MV-4-11 (cell line): ENCODE measurements at places on chromosomes 16 and 17.

- peak; percentile 88 for DNase-seq
Observed at GRCh38 chr16:71726476-71727315, 2.2 kb upstream of the PHLPP2 start.

GRCh38 chr17:27242951-27243350 lies 51.0 kb upstream of the WSB1 start:
- DNase-seq: no peak

- no peak for DNase-seq
Observed at GRCh38 chr17:67491681-67492024, 114.6 kb downstream of the PITPNC1 start.

DNA sequence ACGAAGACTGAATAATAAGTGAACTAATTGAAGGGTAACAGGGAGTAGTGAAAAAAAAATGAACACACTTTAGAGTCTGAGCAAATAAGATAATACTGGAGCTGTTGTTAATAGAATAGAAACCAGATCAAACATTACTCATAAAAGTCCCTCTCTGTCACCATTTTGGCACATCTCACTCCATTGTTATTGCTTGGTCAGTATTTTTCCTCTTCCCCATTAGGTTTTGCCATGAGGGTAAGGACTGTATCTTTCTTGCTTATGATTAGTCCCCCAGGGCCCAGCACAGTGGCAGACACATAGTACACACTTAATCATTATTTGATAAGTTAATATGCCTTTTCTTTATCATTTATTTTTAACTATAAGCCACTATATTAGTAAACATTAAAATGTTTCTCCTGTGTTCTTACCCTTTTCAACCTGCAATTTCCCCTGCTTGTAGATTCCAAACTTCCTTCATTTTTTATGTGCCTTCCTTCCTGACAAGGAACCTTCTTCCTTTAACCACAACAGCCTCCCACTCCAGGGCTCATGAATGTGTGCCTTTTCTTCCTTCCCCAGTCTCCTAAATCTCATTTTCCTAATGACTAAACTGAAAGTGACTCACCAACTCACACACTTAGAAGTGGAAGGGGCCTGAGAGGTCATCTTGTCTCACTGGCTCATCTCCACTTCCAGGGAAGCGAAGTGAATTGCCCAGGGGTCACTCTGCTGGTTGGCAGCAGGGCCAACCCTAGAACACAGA lies 88.2 kb upstream of the HAS3 start:
- no peak for DNase-seq

- DNase-seq: no peak
Observed at GRCh38 chr16:24537474-24538337, 1.7 kb upstream of the RBBP6 start.

DNA sequence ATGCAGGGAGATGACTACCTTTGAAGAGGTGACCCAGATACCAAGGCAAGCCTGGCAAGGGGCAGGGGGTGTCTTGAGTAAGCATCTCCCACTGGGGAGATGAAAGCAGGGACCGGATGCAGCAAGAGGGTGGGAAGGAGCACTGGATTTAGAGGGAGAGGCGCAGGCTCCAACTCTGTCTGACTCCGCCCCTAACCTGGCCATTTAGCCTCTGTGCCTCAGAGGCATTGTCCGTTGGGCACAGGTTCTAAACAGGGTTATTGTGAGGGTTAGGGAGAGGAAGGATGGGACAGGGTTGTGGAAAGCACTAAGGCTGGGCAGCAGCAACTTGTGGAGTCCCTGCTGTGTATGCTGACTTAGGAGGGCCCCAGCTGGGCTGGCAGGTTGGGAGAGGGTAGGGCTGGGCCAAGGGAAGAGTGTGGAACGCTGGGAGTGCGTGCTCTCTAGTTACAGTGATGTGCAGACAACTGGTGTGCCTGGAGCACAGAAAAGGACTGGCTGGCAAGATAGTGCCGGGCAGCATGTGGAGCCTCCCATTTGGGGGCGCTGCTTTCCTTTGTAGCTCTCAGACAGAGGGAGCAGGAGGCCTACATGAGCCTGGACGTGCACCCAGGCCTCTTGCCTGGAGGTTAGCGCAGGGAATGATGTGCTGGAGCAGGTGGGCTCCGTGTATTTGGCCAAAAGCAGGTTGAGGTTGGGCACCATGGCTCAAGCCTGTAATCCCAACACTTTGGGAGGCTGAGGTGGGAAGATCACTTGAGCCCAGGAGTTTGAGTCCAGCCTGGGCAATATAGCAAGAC lies 26.2 kb downstream of the TBX2 start:
- no peak for DNase-seq
